Thoracic aorta (tissue), 2 donors: ENCODE measurements at places on chromosomes 4 and X.

- no peak for DNase-seq
These were observed 92.7 kb downstream of the CD99L2 start for GRCh38 chrX:150805736-150806135.

DNA sequence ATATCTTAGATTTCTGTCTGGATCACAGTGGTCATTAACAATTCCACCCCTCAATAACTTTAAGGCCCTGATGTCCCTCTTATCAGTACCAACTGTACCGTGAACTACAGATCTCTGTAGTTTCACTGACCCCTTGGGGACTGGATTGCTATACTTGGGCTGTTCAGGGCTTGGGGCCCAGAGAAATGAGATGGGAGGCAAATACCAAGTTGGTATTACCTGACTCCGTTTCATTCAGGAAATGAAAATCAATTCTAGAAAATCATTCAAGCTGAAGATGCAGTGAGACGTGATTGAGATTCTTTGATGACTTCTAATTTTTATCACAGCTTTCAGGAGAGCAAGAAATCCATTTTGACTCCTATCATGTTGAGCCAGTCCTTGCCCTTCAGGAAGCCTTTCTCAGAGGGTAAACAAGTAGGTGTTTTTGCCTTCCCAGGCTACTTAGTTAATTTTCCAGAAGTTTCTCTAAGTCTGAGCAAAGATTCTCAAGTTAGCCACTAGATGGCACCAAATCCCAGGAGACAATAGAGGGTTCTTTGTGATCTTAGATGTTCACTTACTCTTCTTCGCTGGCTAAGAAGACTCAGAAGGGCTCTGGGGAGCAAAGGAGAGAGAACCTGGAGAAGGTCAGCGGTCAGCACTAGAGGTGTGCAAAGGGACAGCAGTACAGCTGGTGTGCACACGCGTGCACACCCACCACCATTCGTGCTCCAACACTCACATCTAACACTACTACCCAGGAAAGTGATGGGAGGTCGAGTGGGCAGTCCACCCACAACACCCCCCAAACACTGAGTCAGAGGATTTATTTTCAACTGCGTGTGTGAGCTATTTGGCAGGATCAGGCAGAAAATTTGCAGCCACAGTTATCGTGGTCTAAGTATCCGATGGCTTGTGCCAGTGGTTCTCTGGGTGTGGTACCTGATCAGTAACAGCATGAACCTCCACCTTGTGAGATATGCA lies 7.4 kb downstream of the HNRNPH2 start:
- no peak for DNase-seq

DNA sequence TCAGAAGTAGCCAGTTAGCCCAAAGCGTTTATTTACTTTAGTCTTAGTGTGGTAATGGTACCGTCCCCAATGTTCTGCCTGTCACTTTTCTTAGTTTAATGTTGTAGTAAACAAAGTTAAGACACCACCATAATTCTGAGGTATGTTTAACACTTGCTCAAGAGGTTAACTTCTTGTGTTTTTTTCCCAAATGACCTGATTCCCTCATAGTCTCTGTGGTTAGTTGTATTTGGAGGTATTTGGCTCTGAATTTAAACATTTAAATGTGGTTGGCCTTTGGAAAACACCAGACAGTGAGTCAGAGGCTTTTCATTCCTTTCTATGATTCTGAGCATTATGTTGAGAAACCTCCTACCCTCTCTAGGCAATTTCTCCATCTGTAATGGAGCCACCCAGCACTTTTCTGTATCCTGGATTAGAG lies 47.9 kb downstream of the CXCL1 start:
- DNase-seq: no peak

GRCh38 chr4:140049024-140049848 lies 104.7 kb downstream of the MAML3 start:
- DNase-seq: no peak

DNA sequence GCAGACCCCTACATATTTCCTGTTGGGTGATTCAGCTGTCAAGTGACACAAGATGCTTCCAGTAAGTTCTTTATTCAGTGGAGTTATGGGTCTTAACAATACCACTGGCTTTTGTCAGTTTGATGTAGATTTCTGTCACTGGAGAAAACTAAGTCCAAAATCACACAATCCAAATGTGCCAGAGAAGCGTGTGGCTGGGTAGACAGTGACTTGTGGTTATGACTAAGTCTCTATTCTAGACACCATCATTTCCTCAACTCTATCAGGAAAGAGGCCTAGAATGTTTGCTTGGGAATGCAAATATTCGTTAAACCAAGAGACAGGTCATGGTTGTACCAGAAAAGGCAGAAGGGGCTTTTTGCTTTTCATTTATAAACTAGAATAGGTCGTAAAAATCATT lies 54.4 kb upstream of the HS3ST1 start:
- DNase-seq: no peak

- DNase-seq: no peak
These were observed 51.9 kb downstream of the FAM114A1 start for GRCh38 chr4:38919494-38919893.

GRCh38 chr4:20592663-20593062 lies 107.6 kb upstream of the PACRGL start:
- DNase-seq: no peak

GRCh38 chr4:140523370-140523856 lies 555 bp upstream of the ELMOD2 start:
- no peak for DNase-seq

DNA sequence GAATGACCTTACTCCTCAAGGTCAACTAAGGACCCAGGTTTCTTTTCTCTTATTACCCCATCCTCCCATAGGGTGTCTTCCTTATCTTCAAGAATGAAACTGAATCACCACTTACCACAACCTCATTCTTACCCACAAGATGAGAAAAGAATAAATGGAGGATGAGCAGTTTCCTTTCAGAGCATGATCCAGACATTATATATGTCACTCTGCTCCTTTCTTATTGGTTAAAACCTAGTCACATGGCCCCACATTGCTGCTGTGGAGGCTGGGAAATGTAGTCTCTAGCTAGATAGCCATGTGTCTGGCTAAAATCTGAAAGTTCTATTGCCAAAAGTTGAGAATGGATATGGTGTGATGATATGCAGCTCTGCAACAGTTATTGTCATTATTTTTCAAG lies 62.4 kb upstream of the RAI2 start:
- no peak for DNase-seq

DNA sequence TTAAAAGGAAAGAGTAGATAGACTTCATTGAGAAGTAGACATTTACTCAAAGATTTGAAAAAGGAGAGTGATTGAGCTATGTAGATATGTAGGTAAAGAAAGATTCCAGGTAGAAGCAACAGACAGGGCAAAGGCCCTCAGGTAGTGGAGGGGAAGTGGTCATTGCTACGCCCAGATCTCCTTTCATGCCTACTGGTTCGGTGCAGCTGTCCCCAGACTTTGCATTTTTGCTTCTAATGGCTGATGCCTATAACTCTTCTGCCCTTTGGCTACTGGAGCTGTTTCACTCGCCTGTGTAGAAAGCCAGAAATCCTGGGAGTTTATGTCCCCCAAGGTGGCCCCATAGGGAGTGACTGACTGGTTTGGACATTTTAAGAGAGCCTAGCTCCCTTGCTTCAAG lies 16.9 kb upstream of the ARMCX2 start:
- DNase-seq: no peak

DNA sequence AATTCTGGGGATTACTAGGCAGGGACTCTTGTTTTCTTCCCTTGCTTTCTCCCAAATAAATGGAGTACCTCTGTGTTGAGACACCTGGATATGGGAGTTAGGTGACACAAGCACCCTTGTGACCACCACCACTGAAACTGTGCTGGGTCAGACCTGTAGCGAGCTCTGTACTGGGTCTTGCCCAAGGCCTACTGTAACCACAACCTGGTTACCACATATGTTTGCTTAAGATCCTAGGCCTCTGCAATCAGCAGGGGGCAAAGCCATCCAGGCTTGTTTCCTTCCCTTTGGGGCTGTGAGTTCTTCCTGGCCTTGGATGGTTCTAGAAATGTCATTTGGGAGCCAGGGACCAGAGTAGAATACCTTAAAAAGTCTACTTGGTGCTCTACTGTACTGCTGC lies 49.4 kb downstream of the LPAR4 start:
- no peak for DNase-seq

DNA sequence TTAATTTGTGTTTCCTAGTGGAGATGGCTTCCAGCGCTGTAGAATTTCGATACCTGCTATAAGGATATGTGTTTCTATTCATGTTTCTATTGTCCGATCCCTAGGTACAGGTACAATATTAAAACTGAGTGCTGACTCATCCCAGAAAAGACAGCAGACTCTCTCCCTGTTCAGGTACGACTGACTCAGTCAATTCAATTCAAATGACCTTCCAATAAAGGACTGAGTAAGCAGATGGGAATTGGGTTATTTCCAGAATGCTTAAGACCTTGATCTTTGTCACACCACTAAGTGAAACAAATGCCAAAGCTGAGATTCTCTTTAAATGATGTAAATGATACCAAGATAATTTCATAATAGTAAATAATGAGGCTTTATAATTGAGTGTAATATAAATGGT lies 1596.9 kb downstream of the RPA4 start:
- no peak for DNase-seq

DNA sequence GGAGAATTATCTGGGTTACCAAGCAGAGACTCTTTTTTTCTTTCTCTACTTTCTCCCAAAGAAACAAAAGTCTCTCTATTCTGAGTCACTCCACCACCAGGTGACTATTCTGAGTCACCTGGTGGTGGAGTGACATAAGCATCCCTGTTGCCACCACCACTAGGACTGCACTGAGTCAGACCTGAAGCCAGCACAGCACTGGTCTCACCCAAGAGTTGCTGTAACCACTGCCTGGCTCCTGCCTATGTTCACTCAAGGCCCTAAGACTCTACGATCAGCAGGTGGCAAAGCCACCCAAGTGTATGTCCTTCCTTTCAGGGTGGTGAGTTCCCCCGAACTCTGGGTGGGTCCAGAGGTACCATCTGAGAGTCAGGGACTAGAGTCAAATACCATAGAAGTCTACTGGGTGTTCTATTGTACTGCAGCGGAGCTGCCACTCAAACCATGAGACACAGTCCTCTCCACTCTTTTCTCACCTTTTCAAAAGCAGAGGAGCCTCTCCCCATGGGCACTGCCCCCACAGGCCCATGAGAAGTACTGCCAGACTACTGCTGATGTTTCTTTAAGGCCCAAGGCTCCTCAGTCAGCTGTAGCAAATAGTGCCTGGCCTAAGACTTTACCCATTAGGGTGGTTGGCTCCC lies 209.6 kb upstream of the IRS4 start:
- DNase-seq: no peak

- no peak for DNase-seq
These were observed 359.5 kb downstream of the C4orf33 start for GRCh38 chr4:129455482-129455881.

DNA sequence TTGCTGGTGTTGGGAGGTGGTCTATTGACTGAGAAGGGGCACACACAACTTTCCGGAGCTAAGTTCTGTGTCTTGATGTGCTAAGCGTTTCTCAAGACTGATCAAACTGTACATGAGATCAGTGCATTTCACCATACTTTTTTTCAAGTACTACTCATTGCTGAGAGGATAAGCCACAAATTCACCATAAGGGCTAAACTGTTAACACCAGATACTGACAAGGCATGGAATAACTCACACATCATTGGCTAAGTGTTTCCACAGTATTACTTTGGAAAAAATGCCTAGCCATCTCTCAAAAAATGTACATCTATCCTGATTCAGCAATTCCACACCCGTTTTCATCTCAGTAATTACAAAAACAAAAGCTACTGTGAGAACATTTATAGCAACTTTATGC lies 13.0 kb downstream of the RBMX start:
- DNase-seq: no peak

- no peak for DNase-seq
These were observed 56.2 kb downstream of the SMIM20 start for GRCh38 chr4:25970226-25970675.

DNA sequence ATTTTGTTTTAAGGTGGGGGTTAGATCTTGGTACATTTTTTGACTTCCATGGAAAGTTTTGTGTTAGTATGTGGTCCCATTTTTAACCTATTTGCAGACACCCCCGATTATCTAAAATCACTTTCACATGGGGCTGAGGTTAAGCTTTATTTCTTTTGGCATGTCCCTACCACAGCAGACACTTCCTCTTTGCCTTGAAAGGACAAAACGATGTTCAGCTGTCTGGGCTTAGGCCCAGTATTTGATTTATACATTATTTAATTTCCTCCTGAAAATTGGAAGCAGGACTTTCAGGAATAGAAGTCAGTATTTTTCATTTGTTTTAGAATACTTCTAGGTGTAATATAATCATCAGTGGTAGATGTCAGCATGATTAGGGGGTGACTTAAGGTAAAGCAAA lies 112.4 kb upstream of the SPRY1 start:
- DNase-seq: no peak

DNA sequence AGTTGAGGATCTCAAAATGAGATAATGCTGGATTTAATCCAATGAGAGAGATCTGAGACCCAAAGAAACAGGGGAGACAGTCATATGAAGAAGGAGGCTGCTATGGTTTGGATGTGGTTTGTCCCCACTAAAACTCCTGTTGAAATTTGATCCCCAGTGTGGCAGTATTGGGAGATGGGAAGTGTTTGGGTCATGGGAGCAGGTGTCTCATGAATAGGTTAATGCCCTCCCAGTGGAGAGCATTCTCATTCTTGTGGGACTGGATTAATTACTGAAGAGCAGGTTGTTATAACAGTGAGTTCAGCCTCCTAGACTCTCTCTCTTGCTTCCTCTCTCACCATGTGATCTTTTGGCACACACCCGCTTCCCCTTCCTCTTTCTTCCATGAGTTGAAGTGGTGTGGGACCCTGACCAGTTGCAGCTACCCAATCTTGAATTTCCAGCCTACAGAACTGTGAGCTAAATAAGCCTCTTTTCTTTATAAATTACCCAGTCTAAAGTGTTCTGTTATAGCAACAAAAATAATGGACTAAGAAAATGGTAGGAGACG lies 70.3 kb downstream of the PPEF2 start:
- no peak for DNase-seq

GRCh38 chrX:19225909-19226308 lies 103.6 kb upstream of the ADGRG2 start:
- no peak for DNase-seq

GRCh38 chr4:182277377-182277776 lies 34.2 kb downstream of the TENM3 start:
- no peak for DNase-seq

GRCh38 chr4:13888112-13888511 lies 260.6 kb upstream of the BOD1L1 start:
- no peak for DNase-seq

- DNase-seq: no peak
These were observed 474.0 kb upstream of the TECRL start for GRCh38 chr4:64883087-64883807.

- DNase-seq: no peak
These were observed 26.0 kb upstream of the BMP2K start for GRCh38 chr4:78749972-78750727.

- DNase-seq: no peak
These were observed 34.1 kb downstream of the GPAT3 start for GRCh38 chr4:83569987-83570386.

- DNase-seq: no peak
These were observed 78.7 kb upstream of the DCLK2 start for GRCh38 chr4:149999485-150000074.

DNA sequence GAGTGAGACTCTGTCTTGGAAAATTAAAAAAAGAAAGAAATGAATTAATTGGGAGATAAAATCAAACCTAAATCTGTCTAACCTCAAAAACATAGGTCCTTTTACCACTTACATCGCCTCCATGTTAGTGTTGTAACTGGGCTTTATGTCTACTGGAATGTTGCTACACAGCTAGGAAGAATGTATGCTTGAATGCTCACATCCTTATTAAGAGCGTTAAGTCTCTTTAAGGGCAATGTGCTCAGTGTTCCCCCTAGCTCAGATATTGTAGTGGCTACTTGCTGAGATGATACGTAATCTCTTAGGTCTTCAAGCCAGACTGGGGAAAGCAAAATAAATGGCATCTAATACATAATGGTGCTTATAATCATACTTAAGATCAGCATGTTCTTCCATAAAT lies 1072.8 kb downstream of the PDHA2 start:
- no peak for DNase-seq
